GM13976 (cell line): ENCODE measurements at places on chromosomes 13 and 19.

- DNase-seq = no peak
These were observed 389.3 kb upstream of the PCDH9 start for GRCh38 chr13:67619351-67619994.

GRCh38 chr19:48539503-48540096, 12.4 kb upstream of the SULT2B1 start:
- DNase-seq = no peak

DNA sequence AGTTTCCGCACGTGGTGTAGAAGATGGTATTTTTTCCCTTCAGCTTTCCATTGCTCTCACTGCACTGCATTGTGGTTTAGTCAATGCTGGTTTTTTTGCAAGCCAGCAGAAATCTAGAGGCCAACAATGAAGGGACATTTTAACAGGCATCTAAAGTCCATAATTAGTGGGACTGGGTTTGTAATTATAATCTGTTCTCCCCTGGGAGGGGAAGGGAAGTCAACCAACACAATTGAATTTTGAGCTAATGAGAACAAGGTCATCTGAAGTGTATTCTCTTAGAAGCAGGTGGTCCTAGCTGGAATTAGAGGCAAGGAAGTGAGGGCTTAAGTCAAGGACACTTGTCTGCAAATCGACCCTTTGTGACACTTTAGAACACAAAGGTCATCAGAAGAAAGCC, 156.4 kb downstream of the MYO16 start:
- DNase-seq = no peak

DNA sequence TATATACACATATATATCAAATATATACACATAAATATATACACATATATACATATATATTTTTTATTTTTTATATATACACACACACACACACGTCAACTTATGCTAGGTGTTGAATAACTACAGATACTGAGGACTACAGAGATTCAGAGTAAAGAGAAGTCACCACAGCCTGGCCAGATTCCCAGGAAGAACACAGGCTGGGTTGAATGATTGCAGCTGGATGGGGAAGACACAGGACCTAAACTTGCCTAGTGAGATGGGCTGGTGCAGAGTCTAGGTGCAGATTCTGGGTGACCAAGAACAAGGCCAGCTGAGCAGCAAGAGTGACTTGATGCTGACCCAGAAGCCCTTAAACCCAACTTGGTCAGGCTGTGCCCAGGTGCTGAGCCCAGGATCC, 241.3 kb downstream of the KCTD12 start:
- no peak for DNase-seq

DNA sequence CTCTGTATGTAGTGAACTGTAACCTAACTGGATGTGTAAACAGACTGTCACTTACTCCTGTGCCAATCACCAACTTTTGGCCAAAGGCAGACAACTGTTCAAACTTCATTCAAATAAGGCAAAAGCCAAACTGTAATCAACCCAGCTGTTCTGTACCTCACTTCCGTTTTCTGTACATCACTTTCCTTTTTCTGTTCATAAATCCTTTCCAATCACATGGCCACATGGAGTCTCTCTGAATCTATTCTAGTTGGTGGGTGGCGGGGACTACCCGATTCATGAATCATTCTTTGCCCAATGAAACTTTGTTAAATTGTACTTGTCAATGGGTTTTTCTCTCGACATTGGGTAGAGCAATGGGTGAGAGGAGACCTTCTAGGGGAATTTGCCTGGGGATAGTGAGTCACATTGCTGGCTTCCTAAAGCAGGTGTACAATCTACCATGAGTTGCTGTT, 178.3 kb upstream of the RFC3 start:
- DNase-seq = peak; percentile 32

DNA sequence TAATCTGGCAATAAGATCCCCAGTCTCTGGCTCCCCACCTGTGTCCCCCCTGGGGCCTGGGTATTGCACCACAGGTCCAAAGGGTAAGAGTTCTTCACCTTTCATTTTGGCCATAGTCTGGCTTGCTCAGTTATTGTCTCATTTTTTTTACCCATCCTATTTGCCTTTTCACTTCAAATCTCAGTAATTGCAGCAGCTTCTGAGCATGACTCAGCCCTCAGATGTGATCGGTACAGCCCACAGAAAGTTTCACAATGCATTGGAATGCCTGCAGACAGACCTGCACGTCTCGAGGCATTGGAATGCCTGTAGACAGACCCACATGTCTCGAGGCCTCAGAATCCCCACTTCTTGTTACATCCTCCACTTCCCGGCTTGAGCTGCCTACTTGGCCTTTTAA, 173.6 kb downstream of the NUFIP1 start:
- DNase-seq = peak; percentile 27

- no peak for DNase-seq
These were observed 5.7 kb downstream of the MCF2L start for GRCh38 chr13:112974671-112975070.

GRCh38 chr19:44002566-44003460, at the start of gene ZNF230:
Gene ZNF230 (plus strand): TSS chr19:44002957. CDS start chr19:44007079, 4,122 bp downstream.
- DNase-seq = peak; percentile 85

DNA sequence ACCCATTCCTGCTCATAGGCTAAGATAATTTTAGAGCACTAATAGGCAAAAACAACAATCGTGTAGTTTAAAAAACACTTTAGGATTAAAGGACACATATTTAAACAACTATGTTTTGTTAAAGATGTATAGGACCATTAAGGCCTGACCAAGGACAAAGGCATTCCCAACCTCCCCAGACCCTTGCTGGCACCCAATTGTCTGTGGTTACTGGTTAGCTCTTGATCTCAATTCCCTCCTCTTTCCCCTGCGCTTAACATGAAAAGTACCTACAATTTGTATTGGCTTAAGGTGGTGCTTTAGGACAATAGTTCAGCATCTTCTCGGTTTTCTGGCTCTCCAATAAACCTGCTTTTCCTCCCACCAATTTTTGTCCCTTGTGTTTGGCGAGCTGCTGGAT, 51.0 kb downstream of the TEX26 start:
- no peak for DNase-seq

DNA sequence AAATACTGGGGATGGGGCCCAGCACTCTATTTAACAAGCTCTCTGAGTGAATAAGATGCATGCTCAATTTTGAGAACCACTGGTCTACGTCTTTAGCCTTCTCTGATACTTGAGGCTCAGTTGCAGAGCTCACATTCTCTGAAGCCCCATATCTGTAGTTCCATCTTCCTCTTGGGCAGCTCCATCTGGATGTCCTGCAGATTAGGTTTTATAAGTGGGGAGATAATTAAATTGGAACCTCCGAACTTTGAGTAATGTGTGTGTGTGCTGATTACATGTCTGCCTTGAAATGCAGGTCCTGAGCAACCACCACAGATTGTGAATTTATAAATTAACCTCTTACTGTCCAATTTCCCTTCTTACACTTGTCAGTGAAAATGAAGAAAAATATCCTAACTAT, 7.2 kb upstream of the RASL11A start:
- no peak for DNase-seq
